ENCODE measurements at places on chromosomes 3 and 15.

DNA sequence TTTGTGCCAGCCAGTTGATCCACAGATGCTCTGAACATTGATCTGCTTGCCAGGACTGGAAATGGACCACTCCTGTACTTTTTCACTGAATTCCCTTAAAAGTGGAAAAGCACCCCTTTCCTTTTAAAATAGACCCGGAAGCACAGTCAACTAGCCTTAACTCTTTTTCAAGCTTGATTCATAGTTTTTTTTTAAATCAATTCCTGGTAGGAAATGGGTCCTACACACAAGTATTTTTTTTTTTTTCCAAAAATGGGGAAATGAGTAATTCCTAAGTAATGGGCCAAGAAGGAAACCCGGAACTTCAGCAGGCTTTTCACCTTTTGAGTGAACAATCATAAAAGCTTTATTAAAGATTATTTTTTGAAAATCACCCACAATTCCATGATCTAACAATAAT lies 234.4 kb upstream of the ADAMTS9 start:
- DNase-seq: no peak

DNA sequence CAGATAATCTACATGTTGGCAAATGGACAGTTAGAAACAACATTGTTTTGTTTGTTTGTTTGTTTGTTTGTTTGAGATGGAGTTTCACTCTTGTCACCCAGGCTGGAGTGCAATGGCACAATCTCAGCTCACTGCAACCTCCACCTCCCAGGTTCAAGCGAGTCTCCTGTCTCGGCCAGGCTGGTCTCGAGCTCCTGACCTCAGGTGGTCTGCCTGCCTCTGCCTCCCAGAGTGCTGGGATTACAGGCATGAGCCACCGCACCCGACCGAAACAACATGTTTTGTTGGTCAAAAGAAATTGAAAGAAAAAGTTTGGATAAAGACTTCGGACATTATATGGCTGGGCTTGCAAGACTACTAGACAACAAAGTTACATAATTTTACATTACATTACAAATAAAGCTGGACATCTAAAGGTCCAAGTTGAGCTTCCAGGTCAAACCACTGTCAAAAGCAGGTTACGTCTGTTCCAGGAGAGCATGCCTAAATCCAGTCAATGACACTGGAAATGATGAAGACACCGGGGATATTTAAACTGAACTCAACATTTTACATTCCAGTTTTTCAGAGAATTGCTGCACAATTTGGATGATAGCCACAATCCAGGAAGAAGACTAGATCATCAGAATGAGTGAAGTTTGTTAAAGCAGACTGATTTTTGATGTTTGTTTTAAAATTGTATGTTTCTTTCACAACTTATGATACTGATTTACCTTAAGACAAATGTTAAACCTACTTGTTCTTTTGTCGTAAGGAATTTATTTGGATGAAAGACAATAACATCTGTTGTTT lies 18.6 kb downstream of the SERP1 start:
- no peak for DNase-seq

GRCh38 chr3:52507359-52507758 lies 12.2 kb downstream of the STAB1 start:
- DNase-seq: no peak

DNA sequence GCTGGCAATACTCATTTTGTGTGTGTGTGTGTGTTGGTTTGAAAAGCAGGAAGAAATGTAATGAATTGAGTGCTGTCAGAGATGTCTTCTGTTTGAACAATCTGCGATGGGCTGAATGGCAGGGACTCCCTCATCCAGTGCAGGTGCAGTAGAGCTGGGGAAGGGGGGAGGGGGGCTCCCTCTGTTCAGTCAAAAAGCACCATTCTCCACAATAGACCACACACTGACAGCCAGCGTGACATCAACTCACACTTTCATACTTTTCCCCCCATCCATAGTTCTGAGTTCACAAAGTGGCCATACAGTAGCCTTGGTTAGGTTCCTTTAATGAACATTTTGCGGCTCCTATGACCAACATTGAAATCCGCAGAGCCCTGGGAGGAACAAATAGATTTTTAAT lies 10.4 kb downstream of the SOX2 start:
- DNase-seq: no peak

GRCh38 chr15:90418627-90419026 lies 30.6 kb downstream of the IQGAP1 start:
- no peak for DNase-seq
